ENCODE measurements at places on chromosomes 1 and 21.

DNA sequence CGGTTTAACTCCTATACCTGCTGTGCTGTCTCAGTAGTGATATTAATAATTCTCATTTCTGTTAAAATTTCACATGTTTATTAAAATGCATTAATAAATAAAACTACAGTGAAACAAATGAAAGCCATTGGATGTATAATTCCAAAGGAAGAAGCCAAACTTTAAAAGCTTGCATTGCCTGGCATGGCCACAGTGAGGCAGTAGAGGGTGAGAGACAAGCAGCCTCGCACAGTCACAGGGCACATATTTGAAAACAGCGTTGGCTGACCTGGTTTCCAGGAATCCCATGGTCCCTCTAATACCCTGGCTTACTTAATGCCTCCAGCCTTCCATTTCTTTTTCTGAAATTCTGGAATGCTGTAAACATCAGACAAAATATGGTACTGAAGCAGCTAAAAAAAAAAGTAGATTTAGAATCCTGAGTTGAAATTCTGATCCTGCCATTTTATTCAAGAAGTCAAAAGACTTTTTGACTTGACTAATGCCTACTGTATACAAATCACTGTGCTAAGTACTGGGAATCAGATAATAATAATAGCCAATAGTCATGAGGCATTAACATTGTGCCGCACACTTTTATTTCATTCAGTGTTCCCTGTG lies 6.7 kb upstream of the RNASEL start:
- DNase-seq: peak; percentile 81

GRCh38 chr1:87878873-87879272 lies 550.2 kb downstream of the LMO4 start:
- DNase-seq: no peak

DNA sequence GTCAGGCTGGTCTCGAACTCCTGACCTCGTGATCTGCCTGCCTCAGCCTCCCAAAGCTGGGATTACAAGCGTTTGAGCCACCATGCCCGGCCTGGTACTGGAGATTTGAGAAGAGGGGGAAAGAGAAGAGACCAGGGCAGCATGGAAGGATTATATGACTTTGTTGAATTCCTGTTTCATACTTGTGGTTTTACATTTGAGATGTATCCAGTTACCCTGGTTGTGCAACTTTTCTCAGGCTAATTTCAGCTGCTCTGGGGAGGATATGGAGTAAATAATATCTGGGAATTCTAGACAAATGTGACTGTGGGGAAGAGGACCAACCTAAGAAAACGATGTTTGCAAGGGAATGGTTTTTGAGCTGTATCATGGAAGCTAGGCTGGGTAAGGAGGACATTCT lies 89.5 kb upstream of the GREM2 start:
- no peak for DNase-seq

GRCh38 chr1:153262070-153262366 lies 2.5 kb downstream of the LORICRIN start:
- no peak for DNase-seq

- peak; percentile 31 for DNase-seq
Measured at GRCh38 chr1:166884040-166884642, 8.1 kb upstream of the TADA1 start.

GRCh38 chr21:42189431-42189830 lies 29.5 kb upstream of the ABCG1 start:
- no peak for DNase-seq

DNA sequence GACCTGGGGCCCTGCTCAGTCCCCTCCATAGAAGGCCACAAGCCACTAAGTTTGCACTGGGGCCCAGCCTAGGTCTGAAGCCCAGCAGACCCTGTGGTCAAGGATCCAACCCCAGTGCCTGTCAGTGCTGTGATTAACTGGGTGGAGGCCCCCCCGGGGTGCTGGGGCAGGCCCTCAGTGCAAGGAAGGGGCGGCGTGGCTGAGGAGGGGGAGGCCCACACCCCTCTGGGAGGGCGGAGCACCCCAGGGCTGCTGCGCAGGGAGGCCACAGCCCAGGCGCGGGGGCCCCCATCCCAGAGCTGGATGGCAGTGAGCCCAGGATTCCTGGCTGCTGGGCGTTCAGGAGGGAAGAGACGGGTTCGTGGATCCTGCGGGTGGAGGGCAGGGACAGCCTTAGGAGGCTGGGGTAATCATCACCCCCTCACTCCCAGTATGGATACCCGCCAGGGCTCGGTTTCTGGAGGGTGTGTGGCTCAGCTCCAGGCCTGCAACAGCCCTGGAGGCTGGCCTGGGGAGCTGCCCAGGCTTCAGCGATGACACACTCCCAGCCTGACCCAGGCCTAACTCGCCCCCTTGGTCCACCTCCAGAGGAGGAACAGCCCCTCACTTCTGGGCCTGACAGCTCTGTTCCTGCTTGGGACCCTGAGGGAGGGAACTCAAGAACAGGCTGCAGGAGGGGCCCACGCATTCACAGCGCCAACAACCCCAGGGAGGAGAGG lies 890 bp downstream of the GJC2 start:
- no peak for DNase-seq

- no peak for DNase-seq
Measured at GRCh38 chr1:209171151-209171550, 412.4 kb upstream of the CAMK1G start.

- DNase-seq: no peak
Measured at GRCh38 chr1:189708674-189709073, 769.0 kb downstream of the BRINP3 start.

DNA sequence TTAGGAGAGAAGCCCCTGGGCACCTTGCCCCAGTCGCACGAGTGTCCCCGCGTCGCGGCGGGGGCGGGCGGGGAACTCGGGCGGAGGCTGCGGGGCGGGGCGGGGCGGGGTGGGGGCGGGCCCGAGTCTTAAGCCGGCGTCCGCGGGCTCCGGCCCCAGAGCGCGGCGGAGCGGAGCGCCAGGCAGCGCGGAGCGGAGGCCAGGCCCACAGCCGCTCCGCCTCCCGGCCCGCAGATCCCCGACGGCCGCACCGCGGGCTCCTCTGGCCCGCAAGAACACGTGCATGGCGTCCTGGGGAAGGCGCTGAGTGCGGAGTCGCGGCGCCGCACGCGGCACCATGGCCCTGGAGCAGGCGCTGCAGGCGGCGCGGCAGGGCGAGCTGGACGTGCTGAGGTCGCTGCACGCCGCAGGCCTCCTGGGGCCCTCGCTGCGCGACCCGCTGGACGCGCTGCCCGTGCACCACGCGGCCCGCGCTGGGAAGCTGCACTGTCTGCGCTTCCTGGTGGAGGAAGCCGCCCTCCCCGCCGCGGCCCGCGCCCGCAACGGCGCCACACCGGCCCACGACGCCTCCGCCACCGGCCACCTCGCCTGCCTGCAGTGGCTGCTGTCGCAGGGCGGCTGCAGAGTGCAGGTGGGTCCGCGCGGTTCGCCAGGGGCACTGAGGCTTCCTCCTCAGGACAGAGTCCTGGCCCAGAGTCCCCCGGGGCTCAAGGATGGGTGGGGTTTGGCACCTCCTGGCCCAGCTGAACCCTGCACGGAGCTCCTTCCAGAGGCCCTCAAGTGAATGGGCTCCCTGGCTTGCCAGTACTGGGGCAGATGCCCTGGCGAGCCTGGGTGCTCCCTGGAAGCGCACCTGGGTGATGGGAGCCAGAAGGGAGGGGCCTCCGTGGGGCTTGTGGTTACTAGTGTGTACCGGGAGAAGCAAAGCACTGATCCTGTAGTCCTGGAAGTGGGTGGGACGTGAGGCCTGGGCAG lies at the start of gene ESPN:
ESPN (plus strand) TSS at position 158 of the 975 bp plus-strand sequence; CDS start at position 338, 180 bp downstream.
- DNase-seq: no peak

DNA sequence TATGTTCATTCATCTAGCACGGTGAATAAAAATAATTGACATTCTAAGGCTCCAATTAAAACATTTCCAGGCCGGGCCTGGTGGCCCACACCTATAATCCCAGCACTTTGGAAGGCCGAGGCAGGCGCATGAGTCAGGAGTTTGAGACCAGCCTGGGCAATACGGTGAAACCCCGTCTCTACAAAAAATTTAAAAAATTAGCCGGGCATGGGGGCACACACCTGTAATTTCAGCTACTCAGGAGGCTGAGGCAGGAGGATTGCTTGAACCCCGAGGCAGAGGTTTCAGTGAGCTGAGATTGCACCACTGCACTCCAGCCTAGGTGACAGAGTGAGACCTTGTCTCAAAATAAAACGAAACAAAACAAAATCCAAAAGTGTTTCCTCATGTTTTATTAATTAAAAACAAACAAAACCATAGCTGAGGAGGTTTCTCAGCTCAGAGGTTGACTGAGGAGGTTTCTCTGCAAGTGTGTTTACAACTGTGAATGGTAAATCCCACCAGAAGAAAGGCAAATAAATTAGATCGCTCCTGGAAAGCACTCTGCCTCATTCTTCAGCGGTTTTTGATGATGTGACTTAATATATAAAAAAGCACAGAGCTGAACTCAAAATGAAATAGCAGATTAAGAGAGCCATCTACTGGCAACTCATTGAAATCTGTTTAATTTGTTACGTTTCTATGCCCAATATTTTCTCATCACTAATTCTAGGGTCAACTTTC lies 37.7 kb upstream of the ATG4C start:
- no peak for DNase-seq

- DNase-seq: peak; percentile 33
Measured at GRCh38 chr1:119275145-119276134, 93.1 kb upstream of the HAO2 start.

GRCh38 chr1:222643606-222643937 lies 25.7 kb downstream of the MIA3 start:
- no peak for DNase-seq

- no peak for DNase-seq
Measured at GRCh38 chr1:82346141-82346540, 545.4 kb downstream of the ADGRL2 start.

GRCh38 chr1:152451254-152451653 lies 37.2 kb upstream of the CRNN start:
- DNase-seq: no peak

DNA sequence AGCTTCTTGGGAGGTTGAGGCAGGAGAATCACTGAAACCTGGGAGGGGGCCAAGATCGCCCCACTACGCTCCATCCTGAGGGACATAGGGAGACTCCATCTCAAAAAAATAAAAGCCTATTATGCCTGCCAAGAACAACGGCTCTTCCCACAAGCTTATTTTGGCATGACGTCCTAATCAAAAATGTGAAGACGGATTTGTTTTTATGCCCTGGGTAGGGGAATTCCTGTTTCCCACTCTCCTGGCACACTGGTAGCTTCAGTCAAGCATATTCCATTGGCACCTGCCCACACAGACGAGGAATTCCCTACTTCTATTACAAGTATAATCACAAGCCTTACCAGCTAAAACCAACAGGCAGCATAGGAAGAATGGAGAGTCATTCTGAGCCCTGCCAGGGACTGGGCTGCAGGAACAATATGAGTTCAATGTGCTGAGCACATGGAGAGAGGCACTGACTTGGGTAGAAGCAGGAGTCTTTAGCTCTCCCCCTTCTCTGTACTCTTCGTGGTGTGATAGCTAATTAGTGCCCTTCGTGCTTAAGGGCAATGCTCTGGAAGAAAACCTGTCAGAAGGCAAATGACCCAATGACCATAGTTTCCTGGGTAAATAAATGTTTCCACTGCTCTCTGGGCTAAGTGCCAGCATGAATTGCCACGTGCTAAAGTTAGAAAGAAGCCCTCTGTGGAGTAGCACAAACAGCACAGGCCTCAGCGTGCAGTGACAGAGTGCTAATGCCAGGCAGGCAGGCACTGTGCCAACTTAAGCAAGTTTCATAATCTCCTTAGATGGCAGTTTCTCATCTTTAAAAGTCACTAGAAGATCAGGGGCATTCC lies 16.8 kb downstream of the TNFSF4 start:
- no peak for DNase-seq

DNA sequence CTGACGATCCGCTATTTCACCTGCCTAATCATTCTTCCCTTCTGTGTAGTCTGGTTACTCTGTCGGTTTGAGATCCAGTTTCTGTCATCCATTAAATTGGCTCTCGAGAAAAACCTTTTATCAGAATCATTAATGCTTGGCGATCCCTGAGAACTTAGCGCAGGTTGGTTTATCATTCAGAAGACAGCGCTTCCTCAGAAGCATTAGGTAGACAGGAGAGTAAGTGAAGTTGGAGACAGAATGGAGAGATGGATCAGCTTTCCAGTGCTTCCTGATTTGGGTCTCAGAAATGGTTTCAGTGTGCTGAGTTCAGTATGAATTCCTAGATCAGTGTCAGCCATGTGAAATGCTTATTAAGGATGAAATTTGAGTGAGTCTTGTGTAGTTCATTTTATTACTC lies 1.3 kb downstream of the USP1 start:
- no peak for DNase-seq

DNA sequence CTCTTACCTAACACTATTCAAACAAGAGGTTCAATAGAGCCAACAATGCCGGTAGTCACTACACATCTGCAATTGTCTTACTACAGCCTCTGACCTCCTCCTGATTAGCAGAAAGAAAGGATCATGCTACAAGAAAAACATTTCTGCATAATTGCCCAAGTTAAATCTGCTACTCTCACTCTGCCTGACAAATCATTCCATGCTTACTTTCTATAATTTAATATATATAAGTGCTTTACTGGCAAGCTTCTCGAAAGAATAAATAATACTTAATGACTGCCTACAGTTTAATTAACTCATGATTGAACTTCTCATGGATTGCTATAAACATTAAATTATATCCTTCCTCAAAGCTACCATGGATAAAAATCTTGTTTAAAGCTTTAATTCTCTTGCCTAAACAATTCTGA lies 156.0 kb downstream of the SLC45A1 start:
- DNase-seq: no peak

DNA sequence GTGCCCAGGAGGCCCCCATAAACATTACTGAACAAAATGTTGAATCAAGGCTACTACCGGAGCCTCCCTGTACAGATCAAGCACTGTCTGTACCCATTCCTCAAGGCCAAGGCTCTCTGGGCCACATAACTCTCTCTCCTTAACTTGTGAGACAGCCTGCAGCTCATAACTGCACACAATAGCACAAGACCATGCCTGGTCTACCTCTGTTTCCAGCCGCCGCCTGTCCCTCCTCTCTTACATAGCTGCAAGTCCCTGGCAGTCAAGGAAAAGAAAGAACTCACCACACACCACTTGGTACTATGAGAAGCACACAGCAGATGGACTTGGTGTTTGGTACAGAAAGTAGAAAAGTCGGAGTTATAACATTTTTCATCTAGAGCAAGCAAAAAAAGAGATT lies 91.1 kb downstream of the SSBP3 start:
- DNase-seq: no peak

- DNase-seq: no peak
Measured at GRCh38 chr1:112698366-112699310, 8.3 kb downstream of the RHOC start.

DNA sequence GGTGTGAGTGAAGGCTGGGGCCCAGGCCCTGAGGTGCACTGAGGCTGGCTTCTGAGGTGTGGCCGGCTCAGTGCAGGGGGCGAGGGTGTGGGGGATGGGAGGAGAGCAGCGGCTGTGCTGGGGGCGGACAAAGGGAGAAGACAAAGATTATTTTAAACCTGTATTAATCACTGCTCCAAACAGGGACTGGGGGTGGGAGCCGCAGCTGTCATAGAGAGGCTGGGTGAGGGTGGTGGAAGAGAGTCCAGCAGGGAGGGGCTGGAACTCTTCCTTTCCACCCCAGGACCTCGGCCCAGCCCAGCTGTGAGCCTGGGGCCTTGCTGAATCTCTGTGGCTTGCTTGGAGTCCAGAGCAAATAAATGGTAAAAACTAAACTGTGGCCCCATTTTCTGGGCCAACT lies 106.9 kb downstream of the KCND3 start:
- DNase-seq: no peak

Data from stimulated activated CD4-positive, alpha-beta T cell treated with anti-CD3 and anti-CD28 coated beads, Interleukin-2, amount 100 ng/mL, for 24 hours (primary cell).